ENCODE measurements at places on chromosomes 3 and 15.

DNA sequence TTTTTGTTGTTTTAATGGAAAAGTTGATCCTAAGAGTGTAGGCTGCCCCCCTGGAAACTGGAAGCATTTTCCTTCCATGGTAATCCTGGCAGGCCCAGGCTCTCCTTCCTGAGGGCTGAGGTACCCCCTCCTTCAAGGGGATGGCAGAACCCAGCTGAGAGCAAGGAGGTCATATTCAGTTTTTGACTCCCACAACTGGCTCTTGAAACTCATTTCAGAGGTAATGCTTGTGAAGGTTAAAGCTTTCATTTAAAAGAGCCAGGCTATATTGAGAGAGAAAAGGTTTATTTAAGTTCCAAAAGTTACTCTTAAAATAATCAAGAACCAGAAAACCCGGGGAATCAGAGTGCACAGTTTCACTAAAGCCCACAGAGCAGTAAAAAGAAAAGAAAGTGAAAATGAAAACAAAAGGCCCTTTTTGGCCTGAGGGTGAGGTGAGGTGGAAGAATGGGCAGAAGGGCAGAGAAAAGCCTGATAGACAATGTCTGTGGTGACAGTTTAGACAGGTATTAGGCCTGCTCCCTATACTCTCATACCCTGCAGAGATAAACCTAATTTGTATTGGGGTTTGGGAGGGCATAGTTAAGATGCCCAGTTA lies 47.0 kb upstream of the RBP1 start:
- no peak for DNase-seq

DNA sequence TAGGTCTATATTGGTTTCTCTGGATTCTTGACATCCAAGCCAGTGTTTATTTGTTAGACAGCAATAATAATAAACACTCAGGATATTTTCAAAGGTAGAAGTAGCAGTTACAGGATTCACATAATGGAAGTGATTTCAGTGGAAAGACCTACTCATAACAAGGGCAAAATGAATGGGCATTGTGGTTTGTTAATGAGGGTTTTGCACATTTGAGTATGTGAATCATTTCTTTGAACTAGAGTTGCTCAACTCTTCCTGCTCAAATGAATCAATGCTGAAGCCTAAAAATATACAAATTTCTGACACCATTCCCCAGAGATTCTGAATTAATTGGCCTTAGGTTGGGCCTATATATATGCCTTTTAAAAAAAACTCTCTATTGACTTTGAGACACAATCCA lies 4.1 kb upstream of the COL6A5 start:
- no peak for DNase-seq

DNA sequence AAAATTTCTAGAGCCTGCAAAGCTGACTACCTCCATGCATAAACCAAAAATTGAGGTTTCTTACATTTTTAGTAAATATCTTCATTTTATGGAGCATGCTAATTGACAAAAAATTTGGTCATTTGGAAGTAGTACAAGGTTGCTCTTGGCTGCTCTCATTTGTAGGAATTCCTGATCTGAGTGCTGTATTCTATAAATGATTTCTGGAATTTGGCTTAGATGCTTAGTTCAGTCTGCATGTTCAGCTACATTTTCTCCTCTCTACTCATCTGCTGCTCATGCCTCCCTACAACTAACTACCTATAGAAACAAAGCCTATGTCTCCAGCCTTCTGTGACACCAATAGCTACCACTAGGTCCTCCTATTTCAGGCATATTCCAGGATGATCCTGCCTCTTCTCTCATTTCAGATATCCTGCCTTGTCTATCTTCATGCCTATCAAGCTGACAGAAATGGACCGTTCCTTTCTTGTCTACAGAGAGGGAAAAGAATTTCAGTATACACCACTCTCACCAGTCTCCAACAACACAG lies 901.1 kb downstream of the TBL1XR1 start:
- DNase-seq = no peak

DNA sequence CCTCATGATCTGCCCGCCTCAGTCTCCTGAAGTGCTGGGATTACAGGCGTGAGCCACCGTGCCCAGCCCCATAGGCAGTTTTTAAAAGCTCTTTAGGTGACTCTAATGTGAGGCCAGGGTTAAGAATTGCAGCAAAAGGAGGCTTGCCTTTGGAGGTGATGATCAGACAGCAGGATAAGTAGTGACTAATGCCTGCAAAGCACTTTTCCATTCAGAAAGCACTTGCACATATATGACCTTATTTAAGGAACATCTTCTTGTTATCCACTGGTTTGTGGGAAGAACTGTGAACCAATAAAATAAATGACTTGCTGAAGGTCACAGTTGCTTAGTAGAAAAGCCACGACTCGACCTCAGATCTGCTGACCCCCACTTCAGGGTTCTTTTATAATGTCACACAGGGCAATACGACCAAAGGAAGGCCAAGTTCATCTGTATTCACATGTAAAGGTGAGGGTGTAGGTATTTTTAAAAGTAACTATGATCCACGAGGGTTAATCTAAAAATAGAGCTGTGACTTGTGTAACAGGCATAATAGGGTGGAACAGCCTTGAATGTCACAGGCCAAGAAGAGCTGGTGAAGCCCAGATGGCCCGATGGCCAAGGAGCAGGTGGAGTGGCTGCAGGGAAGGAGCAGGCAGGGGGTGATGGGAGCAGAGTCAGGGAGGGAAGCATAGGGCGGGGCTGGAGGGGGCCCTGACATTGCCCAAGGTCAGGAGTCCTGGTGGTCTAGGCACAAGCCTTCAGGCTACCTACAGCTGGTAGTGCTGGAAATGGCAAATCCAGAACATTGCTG lies 24.4 kb downstream of the LARP6 start:
- no peak for DNase-seq

DNA sequence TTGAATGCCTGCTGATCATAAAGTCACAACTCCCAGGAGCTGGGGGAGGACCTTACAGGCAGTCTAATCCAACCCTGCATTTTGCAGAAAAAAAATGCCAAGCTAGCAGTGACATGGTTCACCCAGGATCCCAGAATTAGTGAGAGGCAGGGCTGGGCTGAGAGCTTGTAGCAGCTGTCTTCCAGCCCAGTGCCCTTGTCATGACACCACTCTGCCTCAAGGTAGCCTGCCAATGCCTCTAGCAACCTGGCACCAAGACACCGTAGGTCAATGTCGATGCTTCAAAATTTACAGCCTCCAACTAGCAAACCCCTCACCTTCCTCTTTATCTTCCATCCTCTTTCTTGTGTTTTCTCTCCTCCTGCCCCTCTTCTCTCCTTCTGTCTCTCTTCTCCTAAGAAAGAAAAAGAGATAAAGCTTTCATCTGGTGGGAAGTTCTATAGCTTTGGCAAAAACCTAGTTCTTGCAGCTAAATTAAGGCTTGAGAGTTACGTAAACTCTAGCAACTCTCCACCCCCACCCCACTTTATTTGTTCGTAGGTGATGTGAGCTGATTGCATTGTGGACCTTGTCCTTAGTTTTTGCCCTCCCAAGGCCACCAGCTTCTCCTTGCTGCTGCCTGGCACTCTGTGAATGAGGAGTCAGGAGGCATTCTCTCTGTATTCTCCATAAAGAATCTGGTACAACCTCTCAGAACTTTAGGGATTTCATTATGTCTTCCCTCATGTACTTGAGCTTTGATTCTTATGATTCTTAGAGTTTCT lies 18.3 kb upstream of the BFSP2 start:
- DNase-seq = no peak

GRCh38 chr3:23219117-23219516 lies 16.0 kb downstream of the UBE2E2 start:
- DNase-seq = no peak

DNA sequence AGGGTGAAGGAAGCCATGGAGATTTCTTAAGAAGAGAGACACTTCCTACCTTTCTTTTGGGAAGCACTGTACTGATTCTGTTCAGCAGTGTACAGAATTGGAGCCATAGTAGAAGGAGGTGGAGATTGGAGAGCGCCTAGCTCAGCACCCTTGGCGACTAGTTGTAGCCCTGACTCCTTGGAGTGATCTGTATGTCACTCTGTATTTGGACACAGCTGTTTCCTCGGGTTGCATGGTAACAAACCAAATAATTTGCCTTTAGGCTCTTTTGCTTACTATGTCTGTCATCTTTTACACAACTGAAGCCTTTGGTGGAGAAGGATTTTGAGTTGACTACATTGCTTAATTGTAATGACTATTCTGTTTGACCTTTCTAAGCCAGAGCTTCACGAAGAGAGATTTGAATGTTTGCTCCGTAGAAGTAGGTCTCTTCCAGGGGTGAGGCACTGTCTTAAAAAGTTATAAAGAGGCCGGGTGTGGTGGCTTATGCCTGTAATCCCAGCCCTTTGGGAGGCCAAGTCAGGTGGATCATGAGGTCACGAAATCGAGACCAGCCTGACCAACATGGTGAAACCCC lies 77.1 kb downstream of the AKAP13 start:
- DNase-seq = no peak

DNA sequence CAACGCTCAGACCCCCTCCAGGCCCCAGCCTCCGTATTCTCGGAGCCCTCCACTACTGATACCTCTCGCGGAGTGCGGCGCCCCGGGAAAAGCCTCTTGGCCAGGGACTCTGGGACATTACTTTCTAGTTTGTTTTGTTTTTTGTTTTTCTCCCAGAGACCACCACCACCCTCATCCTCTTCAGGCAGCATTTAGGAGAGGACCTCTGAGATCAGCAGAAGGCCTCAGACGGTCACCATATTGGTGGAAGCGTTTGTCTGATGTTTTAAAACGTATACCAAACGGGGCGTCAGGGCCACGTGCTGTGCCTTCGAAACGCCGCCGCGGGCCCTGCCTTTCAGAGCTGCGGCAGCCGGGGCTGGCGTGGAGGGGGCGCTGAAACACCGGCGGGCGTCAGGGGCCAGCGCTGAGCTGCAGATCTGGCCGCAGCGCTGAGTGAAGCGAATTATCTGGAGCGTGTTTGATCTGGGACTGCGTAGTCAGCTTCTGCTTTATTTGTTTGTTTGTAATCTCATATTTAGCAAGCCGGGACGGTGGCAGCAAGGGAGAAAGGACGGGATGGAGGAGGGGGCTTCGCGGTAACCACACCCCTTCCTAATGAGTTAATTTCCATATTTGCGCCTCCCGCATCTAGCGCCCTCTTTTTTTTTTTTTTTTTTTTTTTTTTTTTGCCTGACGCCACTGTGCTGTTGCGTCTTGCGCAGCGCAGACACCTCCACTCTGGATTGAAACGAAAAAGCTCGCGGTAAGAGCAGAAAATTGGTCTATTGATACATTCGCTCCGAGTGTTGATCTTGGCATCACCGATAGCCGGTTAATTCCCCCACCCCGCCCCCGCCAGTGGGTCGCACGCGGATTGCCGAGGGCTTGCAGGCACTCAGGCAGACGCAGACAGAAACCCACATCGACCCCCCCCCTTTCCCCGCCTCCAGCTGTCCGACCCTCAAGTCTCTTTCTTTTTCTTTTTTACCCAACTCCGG lies 14.9 kb downstream of the SOX2 start:
- no peak for DNase-seq

- no peak for DNase-seq
Observed at GRCh38 chr3:148682997-148683396, 14.7 kb upstream of the AGTR1 start.

GRCh38 chr3:14378415-14378814 lies 24.0 kb upstream of the SLC6A6 start:
- no peak for DNase-seq

- no peak for DNase-seq
Observed at GRCh38 chr3:99250821-99251355, 349.4 kb upstream of the DCBLD2 start.

DNA sequence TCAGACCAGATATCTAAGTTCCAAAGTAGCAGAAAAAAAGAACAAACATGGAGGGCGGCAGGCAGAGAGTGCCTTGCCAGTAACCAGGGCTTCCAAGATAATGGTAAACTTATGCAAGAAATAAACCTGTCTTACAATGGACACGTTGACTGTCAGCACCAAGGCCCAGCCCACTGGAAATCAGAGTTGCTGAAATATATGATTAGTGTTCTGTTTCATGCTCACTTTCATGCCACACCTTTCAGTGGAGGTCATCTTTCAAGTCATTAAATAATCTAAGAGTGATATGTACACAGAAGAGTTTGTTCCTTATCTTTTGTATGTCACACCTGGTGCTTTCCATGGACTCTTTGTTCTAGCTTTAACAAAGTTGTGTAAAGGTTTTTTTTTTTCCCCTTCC lies 358.1 kb downstream of the MECOM start:
- DNase-seq = no peak

GRCh38 chr3:37779289-37780152 lies 82.2 kb upstream of the CTDSPL start:
- no peak for DNase-seq

All from activated CD4-positive, alpha-beta memory T cell treated with anti-CD3 and anti-CD28 coated beads, Interleukin-2, amount 10 ng/mL, durations not matched to agents 7 days and 5 days (primary cell).